ENCODE measurements at places on chromosomes 1 and 21.

DNA sequence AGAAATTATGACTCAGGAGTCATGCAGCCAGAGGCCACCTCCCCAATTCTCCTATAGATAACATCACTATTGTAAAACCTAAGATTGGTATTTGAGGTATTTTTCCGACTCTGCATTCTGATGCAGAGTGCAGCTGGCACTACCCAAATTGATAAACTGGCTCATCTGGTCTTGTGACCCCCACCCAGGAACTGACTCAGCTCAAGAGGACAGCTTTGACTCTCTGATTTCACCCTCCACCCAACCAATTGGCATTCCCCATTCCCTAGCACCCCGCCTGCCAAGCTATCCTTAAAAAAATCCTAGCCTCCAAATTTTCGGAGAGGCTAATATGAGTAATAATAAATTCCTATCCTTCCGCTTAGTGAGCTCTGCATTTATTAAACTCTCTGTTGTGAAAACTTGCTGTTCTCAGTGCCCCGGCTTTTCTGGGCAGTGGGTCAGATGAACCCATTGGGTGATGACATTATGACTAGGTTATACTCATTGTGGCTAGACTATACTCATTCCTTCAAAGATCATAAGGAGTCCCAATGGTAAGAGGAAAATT is 39.4 kb upstream of the EPS15 start:
- no peak overlapping the region for H3K4me3 ChIP-seq
- peaks cover 9% of the 10 kb centered on the region for H3K4me1 ChIP-seq
- no peaks in the 10 kb centered on the region for H3K36me3 ChIP-seq
- DNase-seq: peak; percentile 37

DNA sequence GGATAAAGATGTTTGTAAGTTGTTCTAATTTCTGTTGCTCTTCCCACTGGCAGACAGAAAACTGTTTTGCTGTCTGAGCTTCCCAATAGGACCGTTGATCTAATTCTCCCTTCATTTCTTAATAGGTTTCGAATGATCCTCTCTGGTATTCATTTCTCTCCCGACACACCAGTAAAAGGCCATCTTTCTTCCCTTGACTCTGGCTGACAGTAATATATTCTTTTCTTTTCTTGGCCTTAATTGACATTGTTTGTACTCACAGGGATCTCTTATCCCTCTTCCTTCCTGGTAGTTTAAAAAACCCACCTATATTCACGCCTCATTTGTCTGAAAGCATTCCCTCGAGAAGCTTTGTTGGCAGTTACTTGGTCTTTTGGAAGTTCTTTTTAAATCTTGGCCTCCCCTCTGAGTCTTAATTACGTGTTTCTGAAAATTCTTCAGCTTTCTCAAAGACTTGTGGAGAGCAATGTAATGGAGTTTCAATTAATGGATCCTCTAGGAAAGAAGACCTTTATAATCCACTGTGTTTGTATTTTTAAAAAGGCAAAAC is 40.3 kb downstream of the MAP10 start:
- no peaks in the 10 kb centered on the region for H3K4me1 ChIP-seq
- H3K36me3 ChIP-seq: peaks cover 6% of the 10 kb centered on the region

GRCh38 chr1:7262611-7263010 is 477.4 kb downstream of the CAMTA1 start:
- no peaks in the 10 kb centered on the region for H3K27me3 ChIP-seq
- H3K27ac ChIP-seq: no peak overlapping the region
- H3K4me3 ChIP-seq: no peak overlapping the region

DNA sequence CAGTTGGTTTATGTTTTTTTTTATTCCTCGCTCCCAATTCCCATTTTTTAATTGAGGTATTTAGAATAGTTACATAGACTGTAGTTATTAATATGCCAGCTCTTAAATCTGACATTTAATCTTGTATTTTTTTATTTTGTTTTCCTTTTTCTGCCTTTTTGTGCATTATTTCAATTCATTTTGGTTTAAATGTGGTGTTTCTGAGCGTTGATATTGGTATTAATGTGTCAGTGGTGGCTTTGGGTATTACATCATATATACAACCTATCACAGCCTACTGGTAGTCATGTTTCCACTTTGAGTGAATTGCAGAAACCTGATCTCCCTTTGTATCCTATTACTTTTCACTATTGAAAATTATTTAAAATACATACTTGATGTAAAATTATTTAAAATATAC is 1027.3 kb downstream of the KCNT2 start:
- no peak for DNase-seq
- H3K36me3 ChIP-seq: no peaks in the 10 kb centered on the region
- H3K27me3 ChIP-seq: no peaks in the 10 kb centered on the region
- no peak overlapping the region for H3K4me3 ChIP-seq
- no peaks in the 10 kb centered on the region for H3K4me1 ChIP-seq

GRCh38 chr1:156257711-156258110 is 9.9 kb upstream of the PAQR6 start:
- DNase-seq: no peak
- no peak overlapping the region for H3K4me3 ChIP-seq
- no peak overlapping the region for H3K27ac ChIP-seq
- H3K27me3 ChIP-seq: no peaks in the 10 kb centered on the region
- H3K4me1 ChIP-seq: no peaks in the 10 kb centered on the region

All from H9 (cell line).